ENCODE measurements at places on chromosomes 12 and 14.

- peak; percentile 64 for DNase-seq
Measured at GRCh38 chr14:21498540-21499526, 12.3 kb downstream of the METTL3 start.

DNA sequence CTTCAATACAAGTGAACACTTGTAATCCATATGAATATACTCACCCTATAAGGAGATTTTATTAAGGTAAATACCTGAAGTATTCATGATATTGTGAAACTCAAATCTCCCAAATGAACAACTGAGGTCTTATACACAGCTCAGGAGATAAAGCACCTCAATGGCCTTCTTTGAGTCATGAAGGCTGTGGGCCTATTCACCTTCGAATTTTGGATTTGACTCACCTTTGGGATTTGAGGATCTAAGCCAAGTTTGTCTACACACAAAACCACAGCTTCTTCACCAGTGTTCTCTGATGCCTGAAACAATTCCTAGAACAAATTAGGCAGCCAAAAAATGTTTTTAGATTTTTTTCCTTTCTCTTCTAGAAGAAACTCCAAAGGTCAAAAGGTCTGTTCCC is 194.1 kb downstream of the NUAK1 start:
- DNase-seq, result no peak

GRCh38 chr12:62998454-62998853 is 63.5 kb upstream of the PPM1H start:
- no peak for DNase-seq

DNA sequence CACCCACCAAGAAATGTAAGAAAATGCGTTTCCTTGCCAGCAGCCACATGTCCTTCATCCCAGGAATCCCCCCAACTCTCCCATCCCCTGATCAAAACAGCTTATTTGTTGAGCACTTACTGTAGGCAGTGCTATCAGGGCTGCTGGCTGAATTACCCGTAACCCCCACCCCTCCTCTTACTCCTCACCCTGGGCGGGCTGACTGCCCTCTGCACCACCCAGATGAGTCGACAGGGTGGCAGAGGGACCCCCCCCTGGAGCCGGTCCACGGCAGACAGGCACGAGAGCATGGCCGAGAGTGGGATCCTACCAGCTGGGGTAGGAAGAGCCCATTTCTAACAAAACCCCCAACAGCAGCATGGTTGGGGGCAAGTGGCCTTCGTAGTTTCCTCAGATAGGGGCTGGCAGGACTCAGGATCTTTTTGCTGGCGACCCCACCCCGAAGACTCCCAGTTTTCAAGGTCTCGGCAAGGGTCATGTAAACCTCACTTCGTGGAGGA is 1.1 kb upstream of the RHOF start:
- no peak for DNase-seq

- no peak for DNase-seq
Measured at GRCh38 chr12:40907115-40907527, 214.9 kb downstream of the CNTN1 start.

- peak; percentile 35 for DNase-seq
Measured at GRCh38 chr14:90517076-90517841, 120.4 kb downstream of the CALM1 start.

GRCh38 chr12:70920251-70920851 is at the start of gene PTPRR:
TSS of gene PTPRR (minus strand) at chr12:70920738. CDS start at chr12:70920390, 348 bp downstream.
- peak; percentile 54 for DNase-seq

DNA sequence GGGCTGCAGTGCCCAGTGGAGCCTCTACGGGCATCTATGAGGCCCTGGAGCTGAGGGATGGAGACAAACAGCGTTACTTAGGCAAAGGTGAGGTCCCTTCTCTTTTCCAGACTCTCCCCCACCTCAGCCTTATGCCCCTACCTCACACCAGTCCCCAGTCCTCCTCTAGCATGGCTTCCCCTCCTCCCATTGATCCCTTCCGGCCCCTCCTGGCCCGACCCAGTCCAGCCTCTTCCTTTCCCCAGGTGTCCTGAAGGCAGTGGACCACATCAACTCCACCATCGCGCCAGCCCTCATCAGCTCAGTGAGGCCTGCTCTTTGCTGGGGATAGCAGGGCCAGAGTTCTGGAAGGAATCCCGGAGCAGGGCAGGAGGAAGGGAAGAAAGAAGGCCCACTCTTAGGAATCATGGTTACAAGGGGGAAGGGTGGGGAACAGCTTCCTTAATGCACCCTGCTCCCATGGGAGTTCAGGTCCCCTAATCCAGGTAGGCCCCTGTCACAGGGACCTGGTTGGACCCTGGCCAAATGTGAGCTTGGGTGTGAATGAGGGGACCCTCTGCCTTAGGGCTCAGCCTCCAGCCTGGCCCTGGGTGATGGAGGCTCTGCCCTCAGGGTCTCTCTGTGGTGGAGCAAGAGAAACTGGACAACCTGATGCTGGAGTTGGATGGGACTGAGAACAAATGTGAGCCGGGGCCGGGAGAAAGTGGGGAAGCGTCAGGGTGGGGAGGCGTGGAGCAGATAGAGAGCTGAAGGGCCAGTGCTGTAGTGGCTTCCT is 2.2 kb downstream of the ENO2 start:
- no peak for DNase-seq

- no peak for DNase-seq
Measured at GRCh38 chr12:67647181-67647798, 1.3 kb upstream of the DYRK2 start.

DNA sequence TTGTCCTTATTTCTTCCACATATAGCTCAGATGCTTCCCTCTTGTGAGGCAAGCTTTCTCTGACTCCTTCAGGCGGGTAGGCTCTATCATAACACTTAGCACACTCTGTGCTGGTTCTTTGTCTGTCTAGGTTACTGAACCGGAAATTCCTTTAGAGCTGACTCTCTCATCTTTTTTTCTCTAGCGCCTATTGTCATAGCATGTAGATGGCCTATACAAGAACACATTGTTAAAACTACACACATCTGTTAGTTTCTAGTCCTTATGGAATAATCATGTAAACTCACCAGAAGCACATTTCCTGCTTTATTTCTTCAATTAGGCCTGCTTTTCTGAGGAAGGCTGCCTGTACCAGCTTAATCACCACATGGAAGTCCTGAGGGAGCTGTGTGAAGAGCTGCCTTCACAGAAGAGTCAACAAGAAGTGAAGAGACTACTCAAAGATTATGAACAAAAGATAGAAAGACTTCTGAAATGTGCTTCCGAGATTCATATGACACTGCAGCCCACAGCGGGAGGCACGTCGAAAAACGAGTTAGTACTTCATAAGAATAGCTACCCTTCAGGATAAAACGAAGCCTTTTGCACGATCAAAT is 143.9 kb downstream of the SYNE2 start:
- no peak for DNase-seq

GRCh38 chr14:26104717-26105116 is 493.1 kb downstream of the NOVA1 start:
- DNase-seq, result no peak

DNA sequence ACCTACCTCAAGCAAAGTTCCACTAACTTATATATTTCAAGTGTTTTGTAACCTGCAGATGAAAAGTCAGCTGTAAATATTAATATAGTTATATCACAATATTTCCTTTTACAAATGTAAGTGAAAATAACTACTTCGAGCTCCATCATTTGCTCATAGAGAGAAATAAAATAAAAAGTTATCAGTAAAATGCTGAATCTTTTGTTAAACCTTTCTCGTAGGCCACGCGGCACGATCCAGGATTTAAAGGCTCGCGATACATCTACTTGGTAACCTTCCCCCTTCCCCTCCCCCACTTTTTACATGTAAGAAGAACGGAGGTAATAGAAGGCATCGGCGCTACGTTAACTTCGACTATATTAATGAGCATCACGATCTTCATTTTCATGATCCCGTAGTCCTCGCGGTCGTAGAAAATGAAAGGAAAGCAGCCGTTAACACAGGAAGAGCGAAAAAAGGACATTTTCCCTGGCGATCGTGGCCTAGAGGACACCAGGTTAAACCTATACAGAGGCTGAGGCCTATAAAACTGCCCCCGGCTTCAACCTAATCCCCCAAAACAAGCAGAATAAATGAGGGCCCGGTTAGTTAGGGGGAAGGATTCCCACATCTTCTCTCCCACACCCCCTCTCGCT is 508 bp downstream of the HNRNPC start:
- peak; percentile 26 for DNase-seq

All from NCI-H1105 treated with DMSO at 0.1 percent for 48 hours (cell line).